NCI-H1048 (cell line): ENCODE measurements at places on chromosomes 2 and 18.
A peak's percentile ranks its signal among the peaks of the same experiment; 100 is the strongest.

- no peak for DNase-seq
Observed at GRCh38 chr2:86556508-86556907, 6.7 kb downstream of the CHMP3 start.

DNA sequence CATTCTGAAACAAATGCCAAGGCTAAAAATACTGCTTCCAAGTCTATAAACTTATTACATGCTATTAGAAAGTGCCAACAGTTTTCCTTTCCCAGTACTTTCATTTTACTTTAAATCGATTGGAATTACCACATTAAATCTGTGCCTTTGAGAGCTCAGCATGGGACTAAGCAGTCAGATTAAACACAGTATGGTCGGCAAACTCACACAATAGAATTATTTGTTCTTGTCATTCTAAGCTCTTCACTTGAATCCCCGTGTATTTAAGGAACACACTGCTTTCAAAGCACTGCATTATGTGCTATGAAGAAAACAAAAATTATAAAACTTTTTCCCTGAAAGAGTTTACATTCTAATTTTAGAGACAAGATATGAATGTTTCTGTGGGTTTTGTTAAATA lies 444.4 kb upstream of the SLC39A10 start:
- DNase-seq: no peak

DNA sequence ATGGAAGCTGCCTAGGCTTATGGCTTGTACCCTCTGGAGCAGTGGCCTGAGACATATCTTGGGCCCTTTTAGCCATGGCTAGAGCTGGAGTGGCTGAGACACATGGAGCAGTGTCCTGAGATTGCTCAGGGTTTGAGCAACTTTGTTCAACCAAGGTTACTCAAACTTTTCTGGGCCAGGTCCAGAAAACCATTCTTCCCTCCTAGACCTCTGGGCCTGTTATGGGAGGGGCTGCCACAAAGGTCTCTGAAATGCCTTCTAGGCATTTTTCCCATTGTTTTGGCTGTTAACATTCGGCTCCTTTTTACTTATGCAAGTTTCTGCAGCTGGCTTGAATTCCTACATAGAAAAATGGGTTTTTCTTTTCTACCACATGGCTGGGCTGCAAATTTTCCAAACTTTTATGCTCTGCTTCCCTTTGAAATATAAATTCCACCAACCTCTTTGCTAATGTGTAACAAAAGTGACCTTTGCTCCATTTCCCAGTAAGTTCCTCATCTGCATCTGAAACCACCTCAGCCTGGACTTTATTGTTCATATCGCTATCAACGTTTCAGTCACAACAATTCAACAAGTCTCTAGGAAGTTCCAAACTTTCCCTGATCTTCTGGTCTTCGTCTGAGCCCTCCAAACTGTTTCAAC lies 84.9 kb upstream of the MAP4K3 start:
- DNase-seq: no peak

- no peak for DNase-seq
Observed at GRCh38 chr2:203354966-203355365, 26.8 kb downstream of the ABI2 start.

GRCh38 chr18:68699043-68699442 lies 15.9 kb downstream of the TMX3 start:
- no peak for DNase-seq

DNA sequence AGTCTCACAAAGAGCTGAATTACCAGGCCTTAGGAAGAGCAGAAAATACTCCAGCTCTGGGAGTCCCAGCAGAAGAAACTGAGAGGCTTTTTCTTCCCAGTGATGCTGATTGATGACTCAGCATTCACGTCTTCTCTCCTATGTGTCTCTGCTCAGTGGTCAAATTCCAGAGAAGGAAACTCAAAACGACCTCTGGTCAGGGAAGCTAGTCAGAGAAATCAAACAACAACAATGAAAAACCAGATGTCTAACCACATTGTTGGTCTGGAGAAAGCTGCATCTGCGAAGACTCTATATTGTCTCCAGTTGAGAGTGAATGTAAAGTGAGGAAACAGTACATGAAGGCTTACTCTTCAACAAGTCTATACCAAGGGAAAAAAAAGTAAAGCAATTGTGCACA lies 28.6 kb upstream of the CERS6 start:
- no peak for DNase-seq

- no peak for DNase-seq
Observed at GRCh38 chr2:140454717-140455116, 1674.5 kb upstream of the NXPH2 start.

DNA sequence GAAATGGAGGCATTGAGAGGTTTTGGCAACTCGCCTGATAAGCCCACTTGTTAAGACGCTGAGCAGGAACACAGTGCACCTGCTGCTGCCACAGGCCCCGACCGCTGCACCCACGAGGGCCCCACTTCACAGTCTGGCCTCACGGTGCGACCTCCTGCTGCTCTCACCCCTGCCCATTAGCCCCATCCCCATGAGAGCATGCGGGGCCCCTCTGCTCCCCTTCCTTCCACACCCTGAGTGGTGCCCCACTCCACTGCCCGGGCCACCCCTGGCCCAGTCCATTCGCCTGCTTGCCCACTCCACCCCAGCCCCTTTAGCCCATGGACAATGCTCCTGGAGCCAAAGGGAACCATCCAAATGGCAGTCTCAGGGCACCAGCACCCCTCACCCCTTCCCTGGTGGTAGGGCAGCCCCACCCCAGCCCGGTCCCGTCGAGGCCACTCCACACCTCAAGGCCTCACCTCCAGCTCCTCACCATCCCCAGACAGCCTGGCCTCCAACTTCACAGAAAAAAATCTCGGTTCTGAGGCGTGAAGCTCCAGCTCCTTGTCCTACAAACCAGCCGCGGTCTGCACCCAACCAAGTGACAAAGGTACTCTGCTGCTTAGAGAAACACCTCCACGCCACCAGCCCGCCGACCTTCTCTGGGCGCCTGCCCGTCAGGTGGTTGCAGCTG lies 6.7 kb upstream of the GPR55 start:
- no peak for DNase-seq

- no peak for DNase-seq
Observed at GRCh38 chr2:84486441-84487115, 27.5 kb upstream of the SUCLG1 start.

DNA sequence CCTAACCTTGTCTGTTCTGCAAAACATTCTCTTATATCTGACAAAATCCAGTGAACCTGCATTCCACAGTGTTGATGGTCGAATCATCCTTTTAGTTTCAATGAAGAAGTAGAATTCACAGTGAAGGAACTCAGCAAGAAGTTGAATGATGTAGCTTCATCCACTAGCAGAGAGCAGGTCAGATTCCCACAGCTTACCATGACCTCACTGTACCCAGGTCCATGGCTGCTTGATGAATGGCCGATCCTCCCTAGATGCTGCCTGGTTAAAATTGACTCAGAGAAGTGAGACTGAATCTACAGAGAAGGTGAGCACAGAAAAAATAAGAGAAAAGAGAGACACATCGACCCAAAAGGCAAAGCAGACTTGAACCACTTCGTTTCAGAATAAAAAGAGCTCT lies 906.0 kb upstream of the CHAC2 start:
- DNase-seq: no peak

DNA sequence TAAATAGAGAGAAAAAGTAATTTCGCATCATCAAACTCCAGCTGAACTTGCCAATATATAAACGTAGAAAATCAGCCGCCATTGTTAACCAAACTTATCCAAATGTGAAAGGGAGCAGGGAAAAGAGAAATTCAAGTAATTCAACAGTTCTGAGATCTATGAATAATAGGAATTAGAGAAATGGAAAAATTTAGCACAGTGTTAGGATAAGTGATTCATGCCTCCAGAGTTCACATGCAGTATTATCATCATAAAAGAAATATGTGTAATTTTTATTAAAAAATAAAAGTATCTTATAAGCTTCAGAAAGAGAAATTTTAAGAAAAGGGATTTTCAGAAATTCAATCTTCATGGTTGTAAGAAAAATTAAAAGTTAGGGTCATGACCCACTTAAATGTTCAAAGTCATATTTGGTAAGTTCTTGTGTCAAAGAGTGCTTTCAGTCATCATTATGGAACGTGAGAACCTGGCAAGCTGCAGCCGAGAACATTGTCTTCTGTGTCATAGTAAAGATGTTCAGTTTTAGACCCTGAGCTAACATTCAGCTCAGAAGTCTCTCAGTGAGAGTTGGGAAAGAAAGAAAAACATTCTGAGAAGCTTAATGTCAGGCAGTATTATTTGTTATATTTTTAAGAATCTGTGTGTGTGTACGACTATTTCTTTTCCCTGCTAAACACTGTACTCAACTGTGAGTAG lies 414.3 kb upstream of the RGPD4 start:
- no peak for DNase-seq

DNA sequence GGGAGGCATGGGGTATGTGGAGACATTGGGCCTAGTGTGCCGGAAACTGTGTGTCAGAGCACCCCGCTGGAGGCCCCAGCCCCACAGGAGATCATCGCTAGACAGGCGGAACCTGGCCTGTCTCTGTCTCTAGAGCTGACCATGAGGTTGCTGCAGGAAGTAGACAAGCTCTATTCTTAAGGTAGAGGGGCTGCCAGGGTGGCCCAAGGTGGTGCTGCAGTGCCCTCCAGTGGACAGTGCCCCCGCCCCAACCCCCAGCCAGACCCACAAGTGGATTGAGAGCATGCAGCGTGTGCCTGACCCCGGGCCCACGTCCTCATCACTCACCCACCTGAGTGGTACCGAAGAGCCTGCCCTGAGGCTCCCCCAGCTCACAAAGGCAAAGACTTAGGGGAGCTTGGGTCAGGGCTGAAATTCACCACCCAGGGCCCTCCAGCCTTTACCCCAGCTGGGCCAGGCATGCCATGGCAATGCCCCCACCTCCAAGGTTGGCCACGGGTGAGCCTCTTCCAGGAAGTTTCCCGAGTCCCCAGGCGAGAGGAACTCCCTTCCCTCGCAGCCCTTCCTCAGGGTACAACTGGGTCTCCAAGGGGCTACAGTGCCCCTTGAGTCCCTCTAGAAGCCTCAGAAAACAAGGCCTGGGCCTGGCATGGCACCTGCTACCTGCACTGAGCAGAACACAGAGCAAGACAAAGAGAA lies 155.0 kb downstream of the TTC32 start:
- DNase-seq: no peak

DNA sequence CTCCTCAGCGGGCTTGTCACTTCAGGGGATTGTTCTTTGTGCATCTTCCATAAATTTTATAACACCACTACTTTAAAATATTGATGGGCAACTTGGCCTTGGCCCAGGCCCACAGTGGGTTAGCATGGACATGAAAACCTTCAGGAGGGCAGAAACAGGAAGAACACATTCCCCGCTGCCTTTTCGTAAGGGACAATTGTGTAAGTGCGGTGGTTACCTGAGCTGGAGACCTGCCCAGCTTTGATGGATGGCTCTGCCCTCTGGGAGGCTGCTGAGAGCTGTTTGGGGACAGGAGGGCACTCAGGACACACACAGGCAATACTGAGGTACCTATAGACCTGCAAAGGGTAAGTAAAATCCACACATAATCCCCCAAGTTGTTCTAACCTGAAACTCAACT lies 46.8 kb downstream of the FECH start:
- no peak for DNase-seq

DNA sequence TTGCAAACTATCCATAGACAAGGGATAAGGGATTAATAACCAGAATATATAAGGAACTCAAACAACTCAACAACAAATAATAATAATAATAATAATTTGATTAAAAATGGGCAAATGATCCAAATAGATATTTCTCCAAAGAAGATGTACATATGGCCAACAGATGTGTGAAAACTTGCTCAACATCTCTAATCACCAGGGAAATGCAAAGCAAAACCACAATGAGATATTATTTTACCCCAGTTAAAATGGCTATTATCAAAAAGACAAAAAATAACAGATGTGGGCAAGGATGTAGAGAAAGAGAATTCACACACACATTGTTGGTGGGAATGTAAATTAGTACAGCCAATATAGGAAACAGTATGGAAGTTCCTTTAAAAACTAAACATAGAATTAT lies 26.9 kb downstream of the DNAH7 start:
- no peak for DNase-seq

GRCh38 chr2:196168181-196168580 lies 3.2 kb downstream of the STK17B start:
- DNase-seq: no peak

GRCh38 chr2:199940373-199940772 lies 14.9 kb downstream of the TYW5 start:
- no peak for DNase-seq

- DNase-seq: no peak
Observed at GRCh38 chr2:48444404-48444803, 85.5 kb upstream of the STON1 start.

- no peak for DNase-seq
Observed at GRCh38 chr2:195587966-195588365, 69.1 kb upstream of the SLC39A10 start.

DNA sequence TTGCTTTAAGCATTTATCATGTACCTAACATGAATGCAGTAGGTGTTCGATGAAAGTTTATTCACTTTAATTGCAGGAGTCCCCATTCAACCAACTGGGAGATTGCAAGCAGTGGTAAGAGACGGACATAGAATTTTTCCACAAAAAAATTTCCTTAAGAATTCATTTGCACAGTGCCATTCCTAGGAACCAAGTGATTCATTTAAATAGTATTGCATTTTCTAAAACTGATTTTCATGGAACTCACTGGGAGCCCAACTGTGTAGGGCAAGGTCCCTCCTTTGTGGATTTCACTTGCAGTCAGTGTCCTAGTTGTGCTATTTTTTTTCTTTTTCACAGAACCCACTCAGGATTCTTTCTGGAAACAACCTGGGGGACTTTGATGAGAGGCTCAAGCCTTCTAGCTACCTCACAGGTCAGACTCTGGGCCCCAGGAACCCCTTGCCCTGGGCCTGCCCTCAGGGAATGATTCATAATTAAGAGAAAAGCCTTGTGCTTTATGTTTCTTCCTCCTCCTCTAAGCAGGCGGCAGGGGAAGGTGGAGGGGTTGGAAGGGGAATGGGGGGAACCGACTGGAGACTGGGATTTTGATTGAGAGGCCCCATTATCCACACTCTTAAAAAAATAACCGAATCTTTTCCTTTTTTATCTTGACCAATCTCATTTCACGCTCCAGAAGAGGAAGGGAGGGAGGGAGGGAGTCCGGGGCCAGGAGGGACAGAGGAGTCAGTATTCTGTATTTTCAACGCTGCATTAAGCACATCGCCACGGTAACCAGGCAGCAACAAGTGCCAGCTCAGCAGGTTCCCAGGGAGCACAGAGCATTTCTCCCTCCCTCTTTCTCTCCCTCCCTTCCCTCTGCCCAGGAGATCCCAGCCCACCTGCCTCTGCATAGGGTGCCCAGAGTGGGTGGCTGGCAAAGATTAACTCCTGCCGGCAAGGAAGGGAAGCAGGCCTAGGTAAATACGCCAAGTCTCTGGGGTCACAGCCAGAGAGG lies 51.8 kb downstream of the PSD4 start:
- peak; percentile 9 for DNase-seq
